ENCODE measurements at places on chromosomes 7 and 10. TPM values are rescaled to one million over a fixed set of nuclear protein-coding genes. Genes with fewer than 3 reads are reported as not detected.

Gene AMPH
- polyA plus RNA-seq: not detected

DNA sequence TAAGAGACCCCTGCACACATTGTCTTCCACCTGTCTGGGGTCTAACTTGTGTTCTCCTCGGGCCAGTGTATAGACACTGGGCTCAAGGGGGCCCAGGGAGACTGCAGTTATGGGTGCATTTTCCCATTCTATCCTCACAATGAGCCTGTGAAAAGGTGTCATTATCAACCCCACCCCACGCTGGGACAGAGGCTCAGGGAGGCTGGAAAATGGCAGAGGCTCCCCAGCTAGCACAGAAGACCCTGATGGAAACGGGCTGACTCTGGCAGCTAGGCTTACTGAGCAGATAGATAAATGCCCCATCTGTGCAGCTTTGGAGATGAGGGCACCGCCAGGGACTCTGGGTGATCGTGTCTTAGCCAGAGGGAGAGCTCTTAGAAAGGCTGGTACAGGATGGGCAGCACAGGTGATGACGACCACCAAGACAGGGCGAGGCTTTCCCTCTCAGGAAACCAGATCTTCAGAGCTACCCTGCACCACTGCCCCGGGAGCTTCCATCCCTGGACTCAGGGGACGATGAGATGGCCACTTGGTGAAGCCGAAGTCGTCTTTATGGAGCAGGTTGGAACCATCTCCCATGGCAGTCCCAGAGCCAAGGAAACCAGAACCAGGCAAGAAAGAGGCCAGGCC lies 58.2 kb upstream of the CHST15 start:
- no peak overlapping the region for H3K27ac ChIP-seq
- H3K36me3 ChIP-seq: no peaks in the 10 kb centered on the region
- no peak for DNase-seq
- no peak overlapping the region for H3K4me3 ChIP-seq

DNA sequence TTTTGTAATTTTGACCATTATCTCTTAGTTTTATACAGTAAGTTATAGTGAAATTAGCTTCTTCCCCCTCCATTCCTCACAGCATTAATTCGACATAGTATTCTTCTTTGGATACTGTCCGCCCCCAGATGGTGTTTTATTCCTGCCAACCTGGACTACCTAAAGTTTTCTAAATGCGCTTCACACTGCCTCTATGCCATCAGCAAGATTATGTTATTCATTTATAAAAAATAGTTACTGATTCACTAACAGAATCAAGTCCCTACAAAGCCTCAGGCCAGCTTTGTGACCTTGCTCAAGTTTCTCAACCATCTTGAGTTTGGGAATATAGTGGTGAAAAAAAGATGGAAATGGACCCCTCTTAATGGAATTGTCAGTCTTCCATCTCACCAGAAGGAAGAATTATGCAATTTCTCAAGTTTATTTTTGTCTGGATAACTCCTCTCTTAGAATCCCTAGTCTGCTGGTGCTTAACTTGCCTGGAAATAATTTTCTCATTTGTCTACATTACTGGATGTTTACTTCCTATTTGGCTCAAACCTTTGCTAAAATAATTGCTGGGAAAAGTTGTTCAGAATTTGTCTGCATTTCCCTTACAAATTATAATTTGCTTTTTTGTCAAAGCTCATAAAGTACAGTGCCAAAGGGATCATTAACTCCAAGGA lies 16.7 kb upstream of the FGL2 start:
- H3K36me3 ChIP-seq: no peaks in the 10 kb centered on the region
- H3K27ac ChIP-seq: no peak overlapping the region
- DNase-seq: no peak
- H3K4me1 ChIP-seq: no peaks in the 10 kb centered on the region

DNA sequence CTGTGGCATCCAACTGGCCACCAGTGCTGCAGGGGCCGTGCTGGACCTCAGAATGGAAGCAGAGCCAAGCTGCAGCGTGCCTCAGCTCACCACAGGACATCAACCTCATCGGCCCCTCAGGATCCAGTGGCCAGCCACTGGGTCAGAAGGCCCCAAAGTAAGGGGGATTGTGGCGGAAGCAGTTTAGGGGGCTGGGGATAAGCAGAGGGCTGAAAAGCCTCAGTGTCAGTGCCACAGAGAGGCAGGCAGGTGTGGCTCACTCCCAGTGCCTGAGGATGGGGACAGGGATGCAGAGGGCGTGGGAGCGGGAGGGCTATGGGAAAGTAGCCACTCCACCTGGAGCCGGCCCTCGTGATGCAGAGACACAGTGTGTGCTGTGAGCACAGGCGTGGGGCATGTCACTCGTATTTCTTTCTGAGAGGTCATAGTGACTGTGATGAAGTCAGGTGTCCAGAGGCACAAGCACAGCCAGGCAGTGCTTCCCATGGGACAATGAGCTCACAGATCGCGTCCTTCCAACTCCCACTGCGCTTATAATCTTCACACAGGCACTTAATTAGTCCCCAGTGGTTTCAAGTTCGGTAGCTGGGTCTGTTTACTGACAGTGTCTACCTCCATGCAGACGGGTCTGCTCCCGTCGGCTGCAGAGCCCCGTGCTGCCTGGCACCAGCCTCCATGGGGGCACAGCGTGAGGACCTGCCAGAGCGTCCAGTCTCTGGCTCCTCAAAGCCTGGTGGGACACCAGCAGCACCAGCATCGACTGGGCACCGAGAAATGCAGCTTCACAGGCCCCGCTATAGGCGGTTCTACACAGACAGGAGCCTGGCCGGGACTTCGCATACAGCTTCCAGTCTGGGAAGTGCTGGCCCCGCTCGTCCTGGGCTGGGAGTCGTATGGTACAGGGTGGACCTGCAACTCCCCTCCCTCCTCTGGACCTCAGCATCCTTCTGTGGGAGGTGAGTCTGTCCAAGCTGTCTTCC lies 42.9 kb upstream of the CNPY1 start:
- H3K27ac ChIP-seq: no peak overlapping the region
- peaks cover 3% of the 10 kb centered on the region for H3K4me1 ChIP-seq
- H3K36me3 ChIP-seq: no peaks in the 10 kb centered on the region
- no peak for DNase-seq
- H3K4me3 ChIP-seq: no peak overlapping the region

- no peak overlapping the region for H3K27ac ChIP-seq
- H3K4me1 ChIP-seq: peaks cover 5% of the 10 kb centered on the region
- no peak overlapping the region for H3K4me3 ChIP-seq
- H3K27me3 ChIP-seq: no peaks in the 10 kb centered on the region
These were observed 32.6 kb upstream of the GIMAP8 start for GRCh38 chr7:150417863-150418262.

DNA sequence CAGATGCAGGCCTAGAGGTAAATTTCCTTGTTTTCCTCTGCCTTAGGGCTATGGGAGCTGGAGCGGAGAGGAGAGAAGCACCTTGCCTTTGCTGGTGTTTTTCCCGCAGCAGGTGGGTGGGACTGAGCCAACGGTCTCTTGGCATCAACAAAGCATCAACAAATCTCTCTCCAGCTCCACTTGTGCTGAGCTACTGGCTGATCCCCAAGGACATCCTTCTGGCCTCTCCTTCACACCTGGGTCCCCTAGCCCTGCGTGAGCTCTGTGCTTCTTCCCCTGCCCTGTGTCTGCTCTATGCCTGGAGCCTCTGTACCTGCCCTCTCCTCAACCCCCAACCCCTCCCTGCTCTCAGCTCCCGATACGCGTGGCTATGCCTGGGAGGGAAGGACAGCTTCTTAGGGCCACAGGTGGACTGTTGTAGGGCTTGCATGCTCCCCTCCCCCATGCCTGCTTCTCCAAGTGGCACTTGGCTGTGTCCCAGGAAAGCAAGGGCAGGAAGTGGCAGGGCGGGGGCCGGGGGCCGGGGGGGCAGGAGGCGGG lies 3.2 kb upstream of the CLDN4 start:
- no peak overlapping the region for H3K4me3 ChIP-seq
- peaks cover 24% of the 10 kb centered on the region for H3K4me1 ChIP-seq
- H3K27me3 ChIP-seq: no peaks in the 10 kb centered on the region
- no peak for DNase-seq

Gene SLC26A5
- polyA plus RNA-seq: not detected

Gene CNTNAP2
- 0.59 TPM for polyA plus RNA-seq

- H3K4me3 ChIP-seq: no peak overlapping the region
- peaks cover 76% of the 10 kb centered on the region for H3K36me3 ChIP-seq
- no peaks in the 10 kb centered on the region for H3K27me3 ChIP-seq
- no peak for DNase-seq
- H3K27ac ChIP-seq: no peak overlapping the region
- H3K4me1 ChIP-seq: no peaks in the 10 kb centered on the region
These were observed 153.4 kb upstream of the KLF14 start for GRCh38 chr7:130887182-130887956.

- DNase-seq: no peak
- no peak overlapping the region for H3K4me3 ChIP-seq
- peaks cover 14% of the 10 kb centered on the region for H3K4me1 ChIP-seq
These were observed 104.3 kb downstream of the CLEC2L start for GRCh38 chr7:139627831-139628230.

DNA sequence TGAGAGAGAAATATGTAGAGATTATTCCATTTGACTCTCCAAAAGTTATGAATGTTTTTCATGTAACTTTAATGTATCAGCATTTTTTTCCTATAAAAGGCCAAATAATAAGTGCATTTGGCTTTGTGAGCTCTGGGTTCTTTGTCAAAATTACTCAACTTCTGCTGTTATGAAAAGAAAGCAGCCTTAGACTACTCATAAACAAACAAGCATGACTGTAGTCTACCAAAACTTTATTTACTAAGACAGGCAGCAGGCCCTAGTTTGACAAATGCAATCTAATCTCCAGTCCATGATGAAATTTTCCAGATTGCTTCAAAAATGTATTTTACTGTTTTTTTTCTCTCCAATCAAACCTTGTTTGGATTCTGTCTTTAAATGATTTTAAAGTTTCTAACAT lies 46.3 kb downstream of the MRPL32 start:
- H3K4me3 ChIP-seq: no peak overlapping the region
- no peak overlapping the region for H3K27ac ChIP-seq

Gene IGF2BP3
- 0.50 TPM for polyA plus RNA-seq

GRCh38 chr7:31067491-31067890 lies 15.4 kb downstream of the ADCYAP1R1 start:
- no peaks in the 10 kb centered on the region for H3K27me3 ChIP-seq
- H3K27ac ChIP-seq: no peak overlapping the region
- no peak for DNase-seq
- no peaks in the 10 kb centered on the region for H3K36me3 ChIP-seq

GRCh38 chr10:16845248-16845647 lies 28.0 kb upstream of the RSU1 start:
- no peaks in the 10 kb centered on the region for H3K27me3 ChIP-seq
- no peaks in the 10 kb centered on the region for H3K36me3 ChIP-seq
- H3K4me3 ChIP-seq: no peak overlapping the region
- H3K4me1 ChIP-seq: no peaks in the 10 kb centered on the region
- H3K27ac ChIP-seq: no peak overlapping the region
- no peak for DNase-seq

DNA sequence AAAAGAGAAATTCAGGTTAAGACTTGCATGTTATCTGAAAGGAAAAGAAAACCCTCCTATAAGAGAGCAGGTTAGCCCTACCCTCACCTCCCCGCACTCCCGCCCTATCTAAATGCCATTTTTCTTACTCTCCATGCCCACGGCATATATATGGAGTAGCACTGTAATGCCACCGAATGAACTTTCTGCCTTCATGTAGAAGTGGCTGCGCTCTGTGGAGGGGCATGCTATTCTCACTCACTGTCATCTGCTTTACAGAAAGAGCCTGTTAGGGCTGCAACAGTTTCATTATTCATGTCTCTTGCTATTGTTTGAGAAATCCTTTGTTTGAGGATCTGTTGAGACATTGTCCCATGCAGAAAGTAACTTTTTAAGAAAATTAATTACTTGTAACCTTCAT lies 1190.6 kb downstream of the SORCS1 start:
- H3K4me3 ChIP-seq: no peak overlapping the region
- no peak overlapping the region for H3K27ac ChIP-seq
- no peaks in the 10 kb centered on the region for H3K4me1 ChIP-seq
- DNase-seq: no peak

GRCh38 chr10:90723416-90724068 lies 134.3 kb downstream of the HTR7 start:
- no peak overlapping the region for H3K27ac ChIP-seq
- no peaks in the 10 kb centered on the region for H3K4me1 ChIP-seq
- H3K27me3 ChIP-seq: no peaks in the 10 kb centered on the region
- DNase-seq: no peak

DNA sequence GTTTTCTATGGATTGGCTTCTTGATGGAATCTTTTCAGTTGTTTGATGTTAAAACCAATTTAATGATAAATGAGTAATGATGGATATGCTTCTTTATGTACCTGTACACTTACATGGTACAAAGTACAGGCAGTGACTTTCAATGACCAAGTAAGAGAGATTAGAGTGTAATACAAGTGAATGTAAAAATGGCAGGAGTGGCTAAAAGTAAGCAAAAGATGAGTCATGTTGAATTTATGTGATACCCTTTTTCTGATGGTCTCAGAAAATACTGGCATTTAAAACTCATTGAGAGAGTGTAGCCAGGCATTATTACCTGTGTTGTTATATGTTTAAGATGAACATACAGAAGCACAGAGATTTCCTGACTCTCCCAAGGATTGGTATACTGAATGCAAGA lies 97.1 kb downstream of the GPR85 start:
- no peaks in the 10 kb centered on the region for H3K36me3 ChIP-seq
- no peak overlapping the region for H3K27ac ChIP-seq
- H3K4me1 ChIP-seq: peaks cover 5% of the 10 kb centered on the region

Gene SLC29A4
- polyA plus RNA-seq: 0.21 TPM

DNA sequence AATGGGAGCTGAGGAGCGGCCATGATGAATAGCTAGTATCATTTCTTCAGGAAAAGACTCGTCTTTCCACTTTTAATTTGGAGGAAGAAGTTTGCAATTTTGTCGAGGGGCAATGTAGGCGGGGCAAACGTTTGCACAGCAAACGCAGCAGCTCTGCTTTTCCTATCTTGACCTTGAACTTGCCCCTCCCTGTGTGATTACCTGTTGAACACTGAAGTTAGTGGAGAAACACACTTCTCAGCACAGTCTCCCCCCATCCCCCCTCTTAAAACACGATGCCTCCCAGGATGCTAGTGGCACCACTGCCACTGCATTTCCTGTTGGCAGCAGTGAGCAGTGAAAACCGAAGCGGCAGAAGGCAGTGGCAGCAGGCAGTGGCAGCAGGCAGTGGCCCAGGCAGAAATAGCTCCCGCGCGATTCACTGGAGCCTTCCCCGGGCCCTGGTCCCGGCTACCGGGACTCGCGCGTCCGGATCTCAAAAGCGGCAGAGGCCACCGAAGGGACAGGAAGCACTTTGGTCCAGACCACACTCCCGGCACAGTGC lies at the start of gene EPDR1:
Gene EPDR1, plus strand, starts transcription at position 336 of the 544 bp plus-strand sequence. CDS start 300 bp downstream, outside the sequence.
- DNase-seq: peak; percentile 41
- peaks cover 50% of the 10 kb centered on the region for H3K27me3 ChIP-seq
- no peaks in the 10 kb centered on the region for H3K36me3 ChIP-seq
- H3K4me1 ChIP-seq: peaks cover 27% of the 10 kb centered on the region
- H3K27ac ChIP-seq: no peak within 1 kb of the TSS
- no peak within 1 kb of the TSS for H3K4me3 ChIP-seq

GRCh38 chr7:1163121-1163520 lies 3.1 kb upstream of the ZFAND2A start:
- H3K4me3 ChIP-seq: no peak overlapping the region
- no peaks in the 10 kb centered on the region for H3K27me3 ChIP-seq

GRCh38 chr7:25360451-25360850 lies 132.2 kb upstream of the NPVF start:
- no peak for DNase-seq
- H3K36me3 ChIP-seq: no peaks in the 10 kb centered on the region
- no peaks in the 10 kb centered on the region for H3K4me1 ChIP-seq
- H3K4me3 ChIP-seq: no peak overlapping the region

Gene ADARB2
- 0.13 TPM for polyA plus RNA-seq

Gene PRSS2
- polyA plus RNA-seq: not detected
